ENCODE measurements at places on chromosomes 16 and 17. TPM values are rescaled to one million over a fixed set of nuclear protein-coding genes. Genes with fewer than 3 reads are reported as not detected.
A peak's percentile ranks its signal among the peaks of the same experiment; 100 is the strongest.

The CHST5 gene
- not detected for total RNA-seq

The NECAB2 gene
- total RNA-seq, result not detected

The MT1E gene
- 135 TPM for total RNA-seq

The TM4SF5 gene
- not detected for total RNA-seq

The NPIPB13 gene
- total RNA-seq, result 20.0 TPM

The KRT20 gene
- total RNA-seq, result not detected

The EFNB3 gene
- total RNA-seq, result 0.08 TPM

The MARVELD3 gene
- total RNA-seq, result not detected

The PARD6A gene
- total RNA-seq, result 16.1 TPM

The SOX8 gene
- total RNA-seq, result 0.61 TPM

The ODF4 gene
- total RNA-seq, result not detected

The PIK3R5 gene
- total RNA-seq, result 33.6 TPM

- DNase-seq, result no peak
These were observed 6.3 kb downstream of the HAGH start for GRCh38 chr16:1820096-1820945.

- no peak for DNase-seq
These were observed 7.3 kb downstream of the MILR1 start for GRCh38 chr17:64455993-64456885.

DNA sequence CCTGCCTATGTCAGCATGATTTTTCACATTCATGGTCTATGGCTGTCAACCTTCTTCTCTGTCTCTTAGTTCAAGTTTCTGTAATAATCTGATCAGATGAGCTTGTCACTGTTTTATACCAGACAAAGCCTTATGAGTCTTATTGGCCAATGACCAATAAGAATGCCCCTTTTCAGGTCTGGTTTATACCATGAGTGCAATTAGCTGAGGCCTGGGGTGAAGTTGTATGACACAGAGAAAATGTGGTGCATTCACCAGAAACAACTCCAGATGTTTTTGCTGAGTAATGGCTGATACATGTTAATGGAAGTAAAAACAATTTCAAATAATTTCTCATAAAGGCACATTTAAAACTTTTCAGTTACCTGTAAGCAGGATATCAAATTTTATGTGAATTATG lies 218.6 kb upstream of the CDH8 start:
- no peak for DNase-seq

- DNase-seq, result no peak
These were observed 35.2 kb upstream of the SDK2 start for GRCh38 chr17:73679476-73679875.

DNA sequence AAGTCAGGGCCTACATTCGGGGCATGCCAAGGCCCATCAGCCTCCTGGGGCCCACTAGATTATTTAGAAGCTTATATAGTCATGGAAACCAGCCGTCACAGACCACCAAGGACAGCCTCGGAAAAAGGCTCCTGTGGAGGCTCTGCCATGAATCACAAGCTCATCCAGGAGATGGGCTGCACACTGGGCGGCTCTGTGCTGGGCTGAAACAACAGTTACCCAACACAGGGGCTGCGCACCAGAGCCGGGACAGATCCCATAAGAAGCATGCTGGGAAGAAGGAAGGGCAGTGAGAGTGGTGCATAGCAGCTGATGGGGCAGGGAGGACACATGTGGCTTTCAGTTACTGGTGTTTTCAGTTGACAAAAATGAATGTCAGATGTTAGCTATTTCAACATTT lies 67.7 kb upstream of the GSG1L start:
- no peak for DNase-seq

DNA sequence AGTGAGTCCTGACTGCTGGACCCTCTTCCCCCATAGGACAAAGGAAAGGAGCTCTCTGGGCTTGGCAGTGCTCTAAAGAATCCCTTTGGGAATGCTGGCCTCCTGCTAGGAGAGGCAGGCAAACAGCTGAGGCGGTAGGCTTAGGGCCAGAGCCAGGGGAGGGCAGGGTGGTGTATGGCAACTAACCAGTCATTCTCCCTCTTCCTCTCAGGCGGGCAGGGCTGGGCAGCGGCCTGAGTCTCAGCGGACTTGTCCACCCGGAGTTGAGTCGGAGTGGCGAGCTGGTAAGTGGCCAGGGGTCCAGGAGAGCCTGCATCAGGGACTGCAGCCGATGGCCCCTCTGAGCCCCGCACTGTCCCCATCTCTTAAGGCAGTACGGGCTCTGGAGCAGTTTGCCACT lies 4.4 kb downstream of the ACADVL start:
- DNase-seq, result no peak

GRCh38 chr17:74608511-74608910 lies 15.0 kb downstream of the CD300E start:
- no peak for DNase-seq

GRCh38 chr17:67434061-67434525 lies 57.0 kb downstream of the PITPNC1 start:
- DNase-seq, result peak; percentile 40

- DNase-seq, result peak; percentile 41
These were observed at the start of gene MT1G for GRCh38 chr16:56667581-56668571. TSS of gene MT1G (minus strand) at chr16:56668065. CDS start at chr16:56667993, 72 bp downstream.

DNA sequence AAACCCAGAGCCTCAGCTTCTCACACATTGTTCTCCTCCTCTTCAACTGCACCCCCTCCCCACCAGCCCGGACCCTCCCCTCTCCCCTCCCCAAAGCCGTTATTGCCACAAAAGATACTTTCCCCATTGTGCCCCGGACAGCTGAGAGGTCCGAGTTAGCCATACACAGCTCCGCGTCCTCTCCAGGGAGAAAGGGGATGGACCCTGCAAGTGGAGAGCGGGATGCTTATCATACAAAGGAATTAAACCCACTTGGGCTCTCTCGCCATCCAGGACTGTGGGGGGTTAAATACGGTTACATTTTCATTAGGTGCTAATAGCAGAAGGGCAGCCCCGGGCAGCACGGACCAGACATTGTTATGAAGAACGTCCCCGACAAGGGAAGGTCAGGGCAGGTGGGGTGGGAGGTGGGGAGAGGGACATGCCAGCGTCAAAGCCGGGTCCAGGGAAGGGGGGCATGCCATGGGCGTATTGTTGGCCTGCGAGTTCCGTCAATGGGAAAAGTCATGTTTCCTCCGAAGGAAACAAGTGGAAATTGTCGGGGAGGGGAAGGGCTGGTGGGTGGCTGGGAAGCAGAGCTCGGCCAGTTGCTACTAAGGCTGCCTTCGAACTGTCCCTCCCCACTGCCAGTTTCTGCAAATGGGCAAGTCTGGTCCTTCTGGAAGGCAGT lies 99.1 kb downstream of the SOX9 start:
- no peak for DNase-seq

GRCh38 chr17:42971589-42971988 lies 7.3 kb upstream of the AARSD1 start:
- DNase-seq, result no peak

- no peak for DNase-seq
These were observed 9.8 kb downstream of the ITGAL start for GRCh38 chr16:30482366-30482765.

DNA sequence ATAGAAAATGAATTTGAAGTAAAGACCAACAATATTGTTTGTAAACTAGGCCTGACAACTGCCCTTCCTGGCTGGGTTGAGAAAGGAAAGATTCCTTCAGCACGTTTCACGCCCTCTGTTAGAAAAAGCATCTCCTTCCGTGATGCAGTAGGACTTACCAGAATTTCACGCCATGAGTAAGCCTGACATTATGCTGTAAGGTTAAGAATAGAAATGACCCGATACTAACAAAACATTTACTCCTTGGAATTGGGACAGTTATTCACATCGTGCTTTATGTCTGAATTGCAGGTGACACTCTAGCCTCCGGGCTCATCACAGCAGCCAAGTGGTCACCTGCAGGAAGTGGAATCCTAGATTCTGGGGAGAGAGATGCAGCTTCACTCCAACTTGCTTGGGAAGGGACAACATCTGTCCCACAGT lies 17.5 kb downstream of the MARCHF10 start:
- DNase-seq, result no peak

DNA sequence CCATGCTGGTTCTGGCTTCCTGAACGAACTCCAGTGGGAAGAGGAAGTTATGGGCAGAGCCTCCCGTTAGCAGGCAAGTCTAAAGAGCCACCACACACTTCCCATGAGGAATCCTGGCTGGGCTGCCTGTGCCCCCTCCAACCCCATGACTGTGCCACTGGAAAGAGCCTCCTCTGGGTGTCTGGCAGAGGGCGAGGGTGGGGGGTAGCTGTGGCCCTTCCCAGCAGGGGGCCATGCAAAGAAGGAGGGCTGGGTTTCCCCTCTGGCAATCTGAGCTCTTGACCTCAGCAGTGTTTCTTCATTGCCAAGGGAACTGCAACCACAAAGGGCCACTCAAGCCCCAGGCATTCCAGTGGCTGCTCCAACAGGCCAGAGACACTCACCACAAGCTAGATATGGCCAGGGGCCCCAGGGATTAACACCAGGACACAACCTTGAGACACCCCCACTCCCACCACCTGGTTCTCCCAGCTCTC lies 1.7 kb upstream of the RRAD start:
- no peak for DNase-seq

DNA sequence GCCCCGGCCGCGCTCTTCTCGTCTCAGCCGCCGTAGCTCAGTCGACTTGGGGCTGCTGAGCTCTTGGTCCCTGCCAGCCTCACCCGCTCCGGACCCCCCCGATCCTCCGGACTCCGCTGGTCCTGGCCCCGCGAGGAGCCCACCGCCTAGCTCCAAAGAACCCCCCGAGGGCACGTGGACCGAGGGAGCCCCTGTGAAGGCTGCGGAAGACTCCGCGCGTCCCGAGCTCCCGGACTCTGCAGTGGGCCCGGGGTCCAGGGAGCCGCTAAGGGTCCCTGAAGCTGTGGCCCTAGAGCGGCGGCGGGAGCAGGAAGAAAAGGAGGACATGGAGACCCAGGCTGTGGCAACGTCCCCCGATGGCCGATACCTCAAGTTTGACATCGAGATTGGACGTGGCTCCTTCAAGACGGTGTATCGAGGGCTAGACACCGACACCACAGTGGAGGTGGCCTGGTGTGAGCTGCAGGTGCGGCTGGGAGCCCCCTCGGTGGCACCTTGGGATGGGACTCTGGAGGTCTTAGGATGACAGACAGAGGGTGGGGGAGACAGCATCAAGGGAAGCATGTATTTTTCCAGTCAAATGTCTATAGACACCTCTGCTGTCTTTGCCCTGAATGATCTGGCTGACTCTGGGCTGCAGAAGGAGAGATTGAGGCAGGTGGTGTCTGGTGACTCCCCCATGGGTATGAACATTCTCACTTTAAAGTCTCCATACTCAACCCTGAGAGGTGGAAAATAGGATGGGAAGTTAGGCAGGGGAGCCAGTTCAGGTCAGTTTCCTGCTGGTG lies 635 bp downstream of the WNK4 start:
- no peak for DNase-seq

DNA sequence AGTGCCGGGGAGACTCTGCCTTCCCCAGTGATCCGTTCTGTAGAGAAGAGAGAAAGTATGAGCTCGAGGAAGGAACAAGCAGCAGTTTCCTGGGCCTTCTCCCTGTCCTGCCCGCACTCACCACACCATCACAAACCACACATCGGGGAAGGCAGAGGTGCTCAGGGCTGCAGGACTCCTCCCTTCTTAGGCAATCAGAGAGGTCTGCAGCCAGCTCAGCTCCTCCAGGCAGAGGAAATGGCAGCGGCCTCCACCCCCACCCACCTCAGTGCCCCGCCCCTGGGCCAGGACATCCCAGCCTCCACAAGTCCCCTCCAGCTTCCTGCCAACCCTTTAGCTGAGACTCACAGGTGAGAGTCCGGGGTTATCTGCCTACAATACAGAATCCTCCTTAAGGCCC lies 2.0 kb downstream of the ZNF319 start:
- peak; percentile 63 for DNase-seq

- no peak for DNase-seq
These were observed 1.6 kb upstream of the CDH16 start for GRCh38 chr16:66920299-66920590.

DNA sequence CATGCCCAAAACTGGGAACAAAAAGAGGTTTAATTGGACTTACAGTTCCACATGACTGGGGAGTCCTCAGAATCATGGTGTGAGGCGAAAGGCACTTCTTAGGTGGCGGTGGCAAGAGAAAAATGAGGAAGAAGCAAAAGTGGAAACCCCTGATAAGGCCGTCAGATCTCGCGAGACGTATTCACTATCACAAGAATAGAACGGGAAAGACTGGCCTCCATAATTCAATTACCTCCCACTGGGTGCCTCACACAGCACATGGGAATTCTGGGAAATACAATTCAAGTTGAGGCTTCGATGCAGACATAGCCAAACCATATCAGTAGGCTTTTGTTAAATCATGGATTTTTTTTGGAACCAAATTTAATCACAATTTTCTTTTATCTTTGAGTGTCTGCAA lies 24.4 kb downstream of the RBL2 start:
- no peak for DNase-seq

GRCh38 chr17:48058393-48059124 lies 10.4 kb downstream of the NFE2L1 start:
- no peak for DNase-seq

DNA sequence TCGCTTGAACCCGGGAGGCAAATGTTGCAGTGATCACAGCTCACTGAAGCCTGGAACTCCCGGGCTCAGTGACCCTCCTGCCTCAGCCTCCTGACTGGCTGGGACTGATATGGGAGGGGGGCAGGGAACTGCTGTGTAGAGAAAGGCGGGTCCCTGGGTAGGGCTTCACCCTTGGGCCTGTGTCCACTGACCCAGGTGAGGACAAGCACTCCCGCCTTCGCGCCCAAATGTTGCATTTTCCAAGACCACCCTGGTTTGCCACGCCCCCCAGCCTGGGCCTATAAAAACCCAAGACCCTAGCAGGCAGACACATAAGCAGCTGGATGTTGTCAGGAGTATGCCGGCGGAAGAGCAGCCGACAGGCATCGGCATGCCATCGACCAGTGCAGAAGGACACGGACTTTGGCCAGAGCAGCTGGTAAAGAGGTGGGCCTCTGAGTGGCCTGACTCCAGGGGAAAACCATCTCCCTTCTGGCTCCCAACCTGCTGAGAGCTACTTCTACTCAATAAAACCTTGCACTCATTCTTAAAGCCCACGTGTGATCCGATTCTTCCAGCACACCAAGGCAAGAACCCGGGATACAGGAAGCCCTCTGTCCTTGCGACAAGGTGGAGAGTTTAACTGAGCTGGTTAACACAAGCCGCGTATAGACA lies 19.1 kb downstream of the SMYD4 start:
- no peak for DNase-seq

DNA sequence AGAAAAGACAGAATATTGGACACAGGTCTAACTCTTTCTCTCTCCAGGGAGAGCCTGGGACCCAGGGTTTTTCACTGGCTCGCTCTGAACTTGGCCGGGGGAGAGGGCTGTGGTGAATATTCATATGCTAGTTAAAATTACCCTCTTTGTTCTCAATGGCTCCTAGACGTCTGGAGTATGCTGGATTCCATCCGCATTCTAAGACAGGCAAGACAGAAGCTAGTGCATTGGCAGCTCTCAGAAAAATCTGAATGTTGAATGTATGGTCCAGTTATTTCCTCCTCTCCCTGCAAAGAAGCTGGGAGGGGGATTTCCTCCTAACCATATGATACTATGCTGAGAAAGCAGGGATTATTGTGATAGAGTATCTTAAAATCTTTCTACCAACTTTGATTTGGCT lies 5.6 kb upstream of the KRT34 start:
- DNase-seq, result no peak

DNA sequence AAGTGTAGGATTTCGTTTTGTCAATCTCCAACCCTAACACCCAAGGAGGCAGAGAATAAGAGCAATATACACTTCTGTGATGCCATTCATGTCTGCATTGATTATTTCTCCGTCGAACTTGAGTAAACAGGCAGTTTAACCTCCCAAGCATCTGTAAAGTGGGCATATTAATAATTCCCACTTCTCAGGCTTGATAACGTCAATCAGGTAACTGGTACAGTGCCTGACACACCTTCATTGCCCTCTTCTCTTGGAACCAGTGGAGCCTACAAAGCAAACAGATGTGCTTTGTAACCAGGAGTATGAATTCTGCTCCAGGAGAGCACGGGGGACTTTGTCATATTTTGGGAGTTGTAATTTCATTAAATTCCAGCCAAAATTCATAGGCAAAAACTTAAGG lies 32.5 kb upstream of the PLCG2 start:
- no peak for DNase-seq
